ENCODE measurements at places on chromosomes 7 and 10.
A peak's percentile ranks its signal among the peaks of the same experiment; 100 is the strongest.

DNA sequence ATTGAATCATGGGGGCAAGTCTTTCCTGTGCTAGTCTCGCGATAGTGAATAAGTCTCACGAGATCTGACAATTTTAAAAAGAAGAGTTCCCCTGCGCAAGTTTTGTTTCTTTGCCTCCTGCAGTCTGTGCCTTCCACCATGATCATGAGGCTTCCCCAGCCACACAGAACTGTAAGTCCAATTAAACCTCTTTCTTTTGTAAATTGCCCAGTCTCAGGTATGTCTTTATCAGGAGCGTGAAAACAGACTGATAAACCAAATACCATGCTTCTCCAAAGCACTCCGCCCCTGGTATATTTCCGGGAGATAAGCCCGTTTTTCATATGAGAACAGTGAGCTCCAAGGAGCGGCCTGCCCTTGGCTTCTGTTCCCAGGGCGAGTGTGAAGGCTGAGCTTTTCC, 118.9 kb downstream of the EVX1 start:
- H3K36me3 ChIP-seq = no peaks in the 10 kb centered on the region
- H3K27me3 ChIP-seq = peaks cover 4% of the 10 kb centered on the region
- no peak overlapping the region for H3K4me3 ChIP-seq

DNA sequence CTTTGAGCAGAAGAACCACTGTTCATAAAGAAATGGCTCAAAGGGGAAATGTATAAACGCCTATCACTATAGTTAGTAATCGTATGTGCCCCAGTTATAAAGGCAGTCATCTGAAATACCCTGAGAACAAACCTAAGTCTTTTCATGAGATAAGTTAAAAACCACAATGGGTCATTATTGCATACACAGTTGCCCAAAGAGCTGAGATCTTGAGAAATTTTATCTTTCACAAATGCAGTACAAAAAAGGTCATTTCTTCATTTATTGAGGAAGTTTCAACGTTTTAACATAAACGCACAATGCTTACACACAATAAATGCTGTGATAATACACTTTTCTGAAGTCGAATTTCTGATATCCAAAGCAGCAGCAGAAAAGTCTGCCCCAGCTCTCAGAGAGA, 114.4 kb downstream of the MICU1 start:
- H3K4me3 ChIP-seq = no peak overlapping the region
- H3K36me3 ChIP-seq = no peaks in the 10 kb centered on the region
- no peaks in the 10 kb centered on the region for H3K27me3 ChIP-seq
- no peaks in the 10 kb centered on the region for H3K4me1 ChIP-seq
- DNase-seq = no peak

- H3K27ac ChIP-seq = no peak overlapping the region
- DNase-seq = no peak
- H3K27me3 ChIP-seq = no peaks in the 10 kb centered on the region
- no peaks in the 10 kb centered on the region for H3K36me3 ChIP-seq
- H3K4me3 ChIP-seq = no peak overlapping the region
Observed at GRCh38 chr10:80685355-80685754, 147.7 kb downstream of the SH2D4B start.

DNA sequence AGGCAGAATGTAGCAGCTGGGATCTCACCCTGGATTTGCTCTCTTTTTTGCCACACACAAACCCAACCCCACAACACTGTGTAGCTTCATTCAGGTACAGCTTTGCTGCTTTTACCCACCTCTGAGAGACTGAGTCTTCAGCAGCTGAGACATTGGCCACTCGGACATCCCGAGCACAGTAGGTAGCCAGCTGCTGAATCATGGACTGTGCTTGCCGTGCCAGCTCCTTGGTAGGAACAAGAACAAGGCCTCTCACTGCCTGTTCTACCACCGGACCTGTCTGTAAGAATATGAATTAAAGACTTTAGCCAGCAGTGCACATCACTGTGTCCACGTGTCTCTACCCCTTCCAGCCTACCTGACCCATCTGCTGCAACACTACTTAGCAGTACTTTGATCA, 937 bp downstream of the DDX56 start:
- H3K27ac ChIP-seq = peak overlapping the region; percentile 73
- peak overlapping the region; percentile 36 for H3K4me3 ChIP-seq
- H3K27me3 ChIP-seq = no peaks in the 10 kb centered on the region
- H3K36me3 ChIP-seq = peaks cover 39% of the 10 kb centered on the region

- H3K4me3 ChIP-seq = no peak overlapping the region
- H3K36me3 ChIP-seq = no peaks in the 10 kb centered on the region
- no peaks in the 10 kb centered on the region for H3K27me3 ChIP-seq
- no peak overlapping the region for H3K27ac ChIP-seq
- H3K4me1 ChIP-seq = no peaks in the 10 kb centered on the region
- no peak for DNase-seq
Observed at GRCh38 chr7:70392256-70392876, 739.6 kb upstream of the GALNT17 start.

DNA sequence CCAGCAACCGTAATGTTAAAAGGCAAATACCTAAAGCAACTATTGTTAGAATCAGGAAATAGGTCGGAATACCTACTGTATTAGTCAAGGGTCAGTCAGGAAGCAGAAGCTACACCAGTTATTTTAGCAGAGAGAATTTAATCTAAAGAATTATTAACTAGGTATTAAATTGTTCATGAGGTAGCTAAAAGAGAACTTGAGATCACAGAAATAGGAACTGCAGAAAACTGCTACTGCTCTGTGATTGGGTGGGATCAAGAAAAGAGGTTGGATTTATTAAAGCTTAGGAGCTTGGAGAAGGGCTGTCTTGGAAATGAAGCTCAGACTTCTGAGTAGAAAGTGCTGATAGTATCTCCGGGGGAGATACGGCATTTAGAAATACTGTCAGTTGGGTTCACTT, 20.0 kb upstream of the ZNF438 start:
- H3K27me3 ChIP-seq = no peaks in the 10 kb centered on the region
- H3K27ac ChIP-seq = peak overlapping the region; percentile 99
- DNase-seq = peak; percentile 69

GRCh38 chr10:24408365-24408764, 199.4 kb downstream of the KIAA1217 start:
- no peak for DNase-seq
- H3K4me1 ChIP-seq = no peaks in the 10 kb centered on the region
- H3K4me3 ChIP-seq = no peak overlapping the region
- no peaks in the 10 kb centered on the region for H3K36me3 ChIP-seq
- H3K27ac ChIP-seq = no peak overlapping the region

DNA sequence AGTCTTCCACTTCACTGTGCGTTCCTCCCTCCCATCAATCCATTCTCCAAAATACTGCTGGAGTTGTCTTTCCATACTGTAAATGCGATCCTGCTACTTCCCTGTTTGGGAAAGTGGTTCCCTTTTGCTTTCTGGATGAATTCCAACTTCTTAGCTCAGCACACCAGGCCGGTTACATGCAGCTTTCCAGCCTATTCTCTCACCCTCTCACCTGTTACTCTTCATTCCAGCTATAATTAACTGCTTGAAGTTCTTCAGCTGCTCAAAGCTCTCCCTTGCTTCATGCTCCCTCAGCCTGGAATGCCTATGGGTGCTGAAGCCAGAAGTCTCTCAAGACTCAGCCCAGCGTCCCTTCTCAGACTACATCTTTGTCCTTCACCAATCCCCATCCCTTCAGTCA, 6.0 kb upstream of the ZNRF2 start:
- DNase-seq = no peak
- no peak overlapping the region for H3K4me3 ChIP-seq
- no peak overlapping the region for H3K27ac ChIP-seq
- H3K4me1 ChIP-seq = no peaks in the 10 kb centered on the region

GRCh38 chr7:129919492-129919891, 33.3 kb downstream of the UBE2H start:
- peaks cover 3% of the 10 kb centered on the region for H3K36me3 ChIP-seq
- peak overlapping the region; percentile 76 for H3K27ac ChIP-seq
- no peaks in the 10 kb centered on the region for H3K27me3 ChIP-seq

- no peak overlapping the region for H3K4me3 ChIP-seq
- peaks cover 8% of the 10 kb centered on the region for H3K4me1 ChIP-seq
- no peak overlapping the region for H3K27ac ChIP-seq
- no peak for DNase-seq
- H3K27me3 ChIP-seq = peaks cover 6% of the 10 kb centered on the region
- H3K36me3 ChIP-seq = no peaks in the 10 kb centered on the region
Observed at GRCh38 chr10:947051-947450, 15.5 kb upstream of the LARP4B start.

DNA sequence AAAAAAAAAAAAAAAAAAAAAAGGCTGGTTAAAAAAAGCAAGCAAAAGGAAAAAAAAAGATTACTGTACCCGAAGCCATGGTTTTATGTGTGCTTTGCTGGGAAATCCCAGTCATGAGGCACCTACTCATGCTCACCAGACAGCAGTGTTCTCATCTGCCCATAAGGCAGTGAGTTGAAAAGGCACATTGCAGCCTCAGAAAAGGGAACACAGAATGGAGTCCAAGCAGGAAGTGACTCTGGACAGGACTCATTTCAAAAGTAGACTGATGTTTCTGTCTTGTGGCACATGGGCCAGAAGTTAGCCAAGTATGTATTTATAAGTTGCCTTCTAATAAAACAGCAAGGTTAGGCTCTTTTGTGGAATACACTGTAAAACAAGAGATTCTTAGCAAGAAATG, 40.2 kb downstream of the PDSS1 start:
- no peak overlapping the region for H3K27ac ChIP-seq
- H3K36me3 ChIP-seq = peaks cover 2% of the 10 kb centered on the region
- no peak overlapping the region for H3K4me3 ChIP-seq
- DNase-seq = no peak
- H3K27me3 ChIP-seq = no peaks in the 10 kb centered on the region

GRCh38 chr7:93150200-93150835, 2.1 kb upstream of the SAMD9L start:
- no peak overlapping the region for H3K27ac ChIP-seq
- no peaks in the 10 kb centered on the region for H3K36me3 ChIP-seq
- H3K4me1 ChIP-seq = peaks cover 20% of the 10 kb centered on the region
- no peaks in the 10 kb centered on the region for H3K27me3 ChIP-seq

- H3K4me1 ChIP-seq = no peaks in the 10 kb centered on the region
- no peak overlapping the region for H3K4me3 ChIP-seq
- no peak for DNase-seq
- H3K27me3 ChIP-seq = no peaks in the 10 kb centered on the region
- no peak overlapping the region for H3K27ac ChIP-seq
Observed at GRCh38 chr10:11305825-11306593, 288.3 kb downstream of the CELF2 start.

DNA sequence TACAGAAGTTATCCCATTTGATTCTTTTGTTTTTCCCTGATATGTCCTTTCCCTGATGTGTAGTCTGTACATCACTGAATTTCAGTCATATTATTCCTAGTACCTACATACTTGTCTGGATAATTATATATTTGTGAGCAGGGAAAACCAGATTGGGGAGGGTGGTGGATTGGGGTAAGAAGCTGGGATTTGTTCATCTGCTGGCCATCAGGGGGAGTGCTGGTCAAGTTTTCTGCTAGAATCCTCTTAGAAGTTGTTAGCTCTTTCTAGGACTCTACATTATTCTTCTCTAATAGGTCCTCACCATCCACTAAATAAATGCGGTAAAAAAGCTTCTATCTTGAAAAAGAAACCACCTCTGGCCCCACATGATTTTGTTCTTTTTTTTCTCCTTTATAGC, 232.7 kb upstream of the TAC1 start:
- H3K36me3 ChIP-seq = no peaks in the 10 kb centered on the region
- H3K27me3 ChIP-seq = no peaks in the 10 kb centered on the region
- no peaks in the 10 kb centered on the region for H3K4me1 ChIP-seq
- no peak for DNase-seq

GRCh38 chr7:15682751-15683245, 3.7 kb downstream of the MEOX2 start:
- peak; percentile 53 for DNase-seq
- no peaks in the 10 kb centered on the region for H3K36me3 ChIP-seq
- no peaks in the 10 kb centered on the region for H3K27me3 ChIP-seq
- H3K27ac ChIP-seq = peak overlapping the region; percentile 70
- peak overlapping the region; percentile 23 for H3K4me3 ChIP-seq

GRCh38 chr10:116271593-116272439, 1.2 kb downstream of the GFRA1 start:
- peaks cover 11% of the 10 kb centered on the region for H3K4me1 ChIP-seq
- no peak for DNase-seq
- peaks cover 47% of the 10 kb centered on the region for H3K27me3 ChIP-seq
- H3K27ac ChIP-seq = no peak overlapping the region
- no peaks in the 10 kb centered on the region for H3K36me3 ChIP-seq

- peak; percentile 11 for DNase-seq
- no peaks in the 10 kb centered on the region for H3K36me3 ChIP-seq
- peaks cover 94% of the 10 kb centered on the region for H3K27me3 ChIP-seq
- no peak overlapping the region for H3K27ac ChIP-seq
Observed at GRCh38 chr7:129782818-129783583, 169.8 kb downstream of the UBE2H start.

DNA sequence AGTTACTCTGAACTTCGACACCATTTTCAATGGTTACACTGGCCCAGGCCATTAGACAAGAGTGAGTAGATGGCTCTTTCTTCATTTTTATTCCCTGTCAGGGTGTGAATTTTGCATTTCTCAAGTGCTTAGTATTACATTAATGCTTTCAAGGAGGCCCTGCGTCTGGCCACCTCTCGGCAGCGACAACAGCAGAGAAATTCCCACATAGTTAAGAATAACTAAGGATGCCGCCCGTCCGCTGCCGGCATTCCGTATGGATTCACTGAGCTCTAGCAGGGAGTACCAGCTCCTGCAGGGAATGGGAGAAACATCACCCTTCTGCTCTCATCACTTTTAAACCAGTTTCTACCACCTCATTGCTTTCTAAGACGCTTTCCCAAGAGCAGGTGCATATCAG, 153.6 kb downstream of the TCERG1L start:
- H3K27me3 ChIP-seq = no peaks in the 10 kb centered on the region
- no peaks in the 10 kb centered on the region for H3K36me3 ChIP-seq

- no peaks in the 10 kb centered on the region for H3K27me3 ChIP-seq
- H3K4me1 ChIP-seq = no peaks in the 10 kb centered on the region
- no peak overlapping the region for H3K27ac ChIP-seq
- no peak for DNase-seq
- no peaks in the 10 kb centered on the region for H3K36me3 ChIP-seq
- no peak overlapping the region for H3K4me3 ChIP-seq
Observed at GRCh38 chr7:111190804-111191203, 99.9 kb downstream of the LRRN3 start.

All from endothelial cell of umbilical vein (primary cell).